ENCODE measurements at places on chromosomes 1 and 21.

DNA sequence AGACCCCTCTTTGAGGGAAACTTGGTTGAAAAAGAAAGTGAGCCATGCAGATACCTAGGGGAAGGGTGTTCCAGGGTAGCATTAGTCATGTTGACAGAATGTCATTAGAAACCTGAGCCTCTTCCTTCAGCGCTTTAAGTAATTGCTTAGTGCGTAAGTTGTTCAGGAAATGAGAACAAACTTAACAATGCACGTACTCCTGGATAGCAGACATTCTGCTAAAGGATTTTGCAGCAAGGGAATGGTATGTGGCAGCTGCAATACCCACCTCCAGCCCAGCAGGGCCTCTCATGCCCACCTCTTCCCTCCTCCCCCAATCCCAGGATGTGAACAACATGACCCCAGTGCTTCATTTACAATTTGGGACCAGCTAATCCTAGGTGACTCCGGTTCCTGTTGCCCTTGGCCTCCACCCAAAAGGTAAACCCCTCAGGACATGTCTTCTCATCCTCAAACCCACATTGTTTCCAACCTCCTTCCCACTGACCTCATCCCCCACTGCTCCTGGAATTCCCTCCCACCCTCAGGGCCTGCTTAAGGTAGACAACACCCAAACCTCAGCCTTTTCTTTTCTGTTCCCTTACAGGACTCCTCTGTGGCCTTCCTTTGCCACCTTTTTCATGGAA lies 98.0 kb upstream of the BCAR3 start:
- DNase-seq = no peak

- DNase-seq = peak; percentile 18
Observed at GRCh38 chr1:87151500-87152421, 176.9 kb upstream of the LMO4 start.

DNA sequence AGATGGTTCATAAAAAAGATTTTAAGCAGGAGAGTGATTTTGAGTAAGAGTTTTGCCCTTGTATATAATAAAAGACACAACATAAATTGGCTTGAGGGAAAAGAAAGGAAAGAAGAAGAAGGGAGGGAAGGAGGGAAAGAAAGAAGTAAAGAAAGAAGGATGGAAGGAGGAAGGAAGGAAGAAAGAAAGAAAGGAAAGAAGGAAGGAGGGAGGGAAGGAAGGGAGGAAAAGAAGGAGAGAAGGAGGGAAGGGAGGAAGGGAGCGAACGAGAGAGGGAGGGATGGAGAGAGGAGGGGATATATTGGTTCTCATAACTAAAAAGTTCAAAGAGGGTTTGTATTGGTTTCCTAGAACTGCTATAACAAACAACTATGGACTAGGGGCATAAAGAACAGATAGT lies 62.2 kb upstream of the PAX7 start:
- DNase-seq = no peak

DNA sequence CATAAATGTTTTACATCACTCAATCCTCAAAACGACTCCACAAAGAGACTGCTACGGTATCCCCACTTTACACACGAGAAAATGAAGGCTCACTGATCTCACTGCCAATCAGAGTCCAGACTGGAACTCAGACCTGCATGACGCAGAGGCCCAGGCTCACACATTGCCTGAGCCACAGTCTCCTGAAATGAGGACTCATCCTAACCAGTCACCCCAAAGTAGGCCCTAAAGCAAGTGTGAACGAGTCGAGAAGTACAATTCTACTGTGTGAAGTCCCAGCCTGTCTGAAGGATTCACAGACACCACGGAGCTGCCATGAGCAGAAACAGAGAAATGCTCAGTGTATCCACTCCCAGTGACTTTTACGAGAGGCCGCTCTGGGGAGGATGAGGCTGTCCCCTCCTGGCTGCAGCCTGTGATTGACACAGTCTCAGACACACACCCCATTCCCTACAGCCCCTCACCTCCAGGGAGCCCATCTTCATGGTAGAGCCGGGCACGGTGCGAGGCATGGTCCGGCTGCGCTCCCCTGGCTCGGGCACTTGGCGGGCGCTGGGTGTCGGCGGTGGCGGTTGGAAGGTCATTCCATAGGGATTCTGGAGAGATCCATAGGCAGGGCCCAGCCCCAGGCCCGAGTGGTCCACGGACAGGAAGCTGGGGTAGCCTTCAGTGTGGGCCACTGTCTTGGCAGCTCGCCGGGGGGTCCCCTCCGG lies 26.7 kb upstream of the COL16A1 start:
- DNase-seq = no peak

DNA sequence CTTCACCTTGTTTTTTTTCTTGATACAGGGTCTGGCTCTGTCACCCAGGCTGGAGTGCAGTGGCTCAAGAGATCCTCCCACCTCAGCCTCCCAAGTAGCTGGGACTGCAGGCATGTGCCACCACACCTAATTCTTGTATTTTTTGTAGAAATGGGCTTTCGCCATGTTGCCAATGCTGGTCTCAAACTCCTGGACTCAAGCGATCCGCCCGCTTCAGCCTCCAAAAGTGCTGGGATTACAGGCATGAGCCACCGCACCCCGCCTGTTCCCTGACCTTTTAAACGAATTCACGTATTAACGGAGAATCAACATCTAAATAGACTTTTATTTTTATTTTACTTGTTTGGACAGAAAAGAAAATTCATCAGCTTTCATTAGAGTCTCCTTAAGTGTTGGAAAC lies 104.8 kb downstream of the PGBD5 start:
- DNase-seq = no peak

DNA sequence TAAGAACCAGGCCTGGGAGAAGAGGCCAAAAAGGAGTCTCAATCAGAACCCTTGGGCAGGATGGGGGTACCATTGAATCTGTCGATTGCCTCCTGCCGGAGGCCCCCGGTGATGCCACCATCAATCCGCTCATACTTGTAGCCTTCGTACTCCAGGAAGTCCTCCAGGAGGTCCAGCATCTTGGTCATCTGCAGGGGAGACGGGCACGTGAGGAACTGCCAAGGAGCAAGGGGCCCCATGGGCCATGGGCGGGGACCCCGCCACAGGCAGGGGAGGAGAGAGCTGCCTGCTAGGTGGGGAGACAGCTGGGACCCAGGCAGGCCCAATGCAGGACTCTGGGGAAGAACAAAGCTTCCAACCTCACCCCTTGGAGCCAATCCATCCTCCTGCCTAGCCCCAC lies 48.6 kb downstream of the CHD5 start:
- no peak for DNase-seq

DNA sequence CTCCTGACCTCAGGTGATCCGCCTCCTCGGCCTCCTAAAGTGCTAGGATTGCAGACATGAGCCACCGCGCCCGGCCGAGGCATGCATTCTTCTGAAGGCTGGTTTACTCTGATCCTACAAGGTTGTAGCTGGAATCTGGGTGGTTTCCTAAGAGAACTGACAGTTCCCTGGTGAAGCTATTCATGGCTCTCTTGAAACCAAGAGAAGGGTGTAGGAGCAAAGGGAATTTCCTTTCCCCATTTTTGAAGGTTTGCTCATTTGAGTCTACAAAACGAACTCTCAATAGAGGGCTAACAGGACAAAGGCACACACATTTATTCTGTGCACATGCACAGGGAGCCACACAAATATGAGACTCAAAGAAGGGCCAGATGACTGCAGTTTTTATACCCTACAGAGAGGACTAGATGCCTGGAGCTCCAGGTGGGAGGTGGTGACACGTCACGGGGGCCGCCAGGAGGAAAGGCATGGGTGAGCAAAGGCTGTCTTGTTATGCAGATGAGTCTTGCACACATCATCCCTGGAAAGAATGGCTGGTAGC lies 49.5 kb upstream of the ERRFI1 start:
- no peak for DNase-seq

DNA sequence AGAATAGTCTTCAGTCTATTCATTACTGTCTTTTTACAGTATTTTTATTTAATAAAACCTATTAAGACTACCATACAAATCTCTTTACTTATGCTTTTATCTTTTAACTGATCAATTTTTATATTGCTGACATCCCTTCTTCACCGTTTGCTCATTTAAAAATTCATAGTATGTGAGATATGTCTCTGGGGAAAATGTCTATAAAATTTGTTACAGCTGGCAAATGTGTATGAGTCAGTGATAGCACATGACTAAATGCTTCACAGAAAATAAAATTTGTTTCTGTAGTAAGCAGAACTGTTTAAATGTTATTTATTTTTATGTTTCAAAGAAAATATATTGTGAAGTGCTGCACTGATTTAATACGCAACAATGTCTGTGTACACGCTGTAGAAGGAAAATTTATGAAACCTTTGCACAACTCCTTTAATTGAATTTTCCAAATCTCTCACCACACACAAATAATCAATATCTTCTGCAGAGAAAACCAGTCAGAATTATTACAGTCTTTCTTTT lies 74.2 kb downstream of the ITGB3BP start:
- DNase-seq = no peak

DNA sequence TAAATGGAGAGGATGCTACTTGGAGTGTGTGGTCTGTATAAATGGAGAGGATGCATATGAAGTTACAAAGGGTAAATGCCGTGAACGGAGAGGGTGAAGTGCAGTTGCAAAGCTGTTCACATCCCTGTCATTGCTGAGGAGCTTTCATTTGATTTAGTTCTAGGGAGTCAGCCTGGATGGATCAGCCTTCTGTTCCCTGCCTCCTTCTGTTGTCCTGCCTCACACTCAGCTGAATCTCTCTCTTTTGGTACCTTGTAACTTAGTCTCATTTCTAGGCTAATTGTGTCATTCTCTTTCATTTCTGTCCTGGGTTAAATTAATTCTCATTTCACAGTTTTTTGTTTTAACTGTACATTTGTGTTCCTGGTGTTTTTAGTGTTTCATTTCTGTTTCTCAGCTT lies 133.2 kb upstream of the COL6A1 start:
- no peak for DNase-seq

- no peak for DNase-seq
Observed at GRCh38 chr1:112579801-112580510, 39.0 kb downstream of the ST7L start.

DNA sequence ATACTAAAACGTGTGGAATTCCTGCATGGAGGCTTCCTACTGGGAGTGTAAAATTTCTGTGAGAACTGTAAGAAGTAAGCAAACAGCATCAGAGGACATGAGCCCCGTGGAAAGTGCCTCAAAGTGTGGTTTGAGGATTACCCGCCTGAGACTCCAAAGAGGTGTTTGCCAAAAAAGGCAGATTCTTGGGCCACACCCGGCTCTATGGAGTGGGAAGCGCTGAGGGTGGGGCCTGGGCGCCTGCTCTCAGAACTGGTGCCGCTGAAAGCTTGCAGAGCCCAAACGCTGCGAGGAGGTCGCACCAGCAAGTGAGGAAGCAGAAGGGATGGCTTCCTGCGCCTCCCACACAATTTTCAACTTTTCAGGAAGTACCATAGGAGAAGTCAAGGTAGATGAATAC lies 43.0 kb upstream of the PSEN2 start:
- no peak for DNase-seq

- no peak for DNase-seq
Observed at GRCh38 chr1:208654241-208654640, 410.1 kb upstream of the PLXNA2 start.

- no peak for DNase-seq
Observed at GRCh38 chr1:177306981-177307380, 136.2 kb downstream of the BRINP2 start.

- peak; percentile 68 for DNase-seq
Observed at GRCh38 chr1:27296773-27297291, 25.1 kb upstream of the TMEM222 start.

- DNase-seq = no peak
Observed at GRCh38 chr1:6988796-6989195, 203.5 kb downstream of the CAMTA1 start.

DNA sequence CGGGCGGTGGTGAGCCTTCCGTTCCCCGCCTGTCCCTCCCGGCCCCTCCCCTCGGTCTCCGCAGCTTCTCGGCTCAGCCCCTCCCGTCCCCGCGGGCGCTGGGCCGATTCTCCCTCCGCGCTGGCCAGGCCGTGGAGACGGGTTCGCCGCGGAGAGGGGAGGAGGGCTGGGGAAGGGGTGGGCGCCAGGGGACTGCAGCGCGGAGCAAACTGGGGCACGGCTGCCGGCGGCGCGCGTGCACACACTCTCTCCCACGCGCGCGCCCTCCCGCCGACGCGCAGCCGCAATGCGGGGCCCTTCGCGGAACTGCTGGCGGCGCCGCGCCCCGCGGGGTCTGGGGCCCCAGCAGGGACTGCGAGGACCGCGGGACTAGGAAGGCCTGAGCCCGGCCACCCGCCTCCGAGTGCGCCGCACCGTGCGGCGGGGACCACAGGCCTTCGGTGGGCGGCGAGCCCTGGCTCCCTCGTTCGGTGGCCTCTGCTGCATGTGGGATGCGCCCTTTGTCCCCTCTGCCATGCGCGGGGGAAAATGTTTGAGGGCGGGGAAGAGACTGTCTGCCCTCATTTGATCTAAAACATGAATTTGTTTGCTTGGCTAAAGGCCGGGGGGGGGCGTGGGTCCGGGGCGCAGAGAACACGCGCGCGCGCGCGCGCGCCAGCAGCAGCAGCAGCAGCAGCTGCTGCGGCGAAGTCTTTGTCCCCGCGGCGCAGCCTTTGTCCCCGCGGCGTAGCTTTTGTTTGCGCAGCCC lies 90.7 kb upstream of the VAMP3 start:
- DNase-seq = no peak

DNA sequence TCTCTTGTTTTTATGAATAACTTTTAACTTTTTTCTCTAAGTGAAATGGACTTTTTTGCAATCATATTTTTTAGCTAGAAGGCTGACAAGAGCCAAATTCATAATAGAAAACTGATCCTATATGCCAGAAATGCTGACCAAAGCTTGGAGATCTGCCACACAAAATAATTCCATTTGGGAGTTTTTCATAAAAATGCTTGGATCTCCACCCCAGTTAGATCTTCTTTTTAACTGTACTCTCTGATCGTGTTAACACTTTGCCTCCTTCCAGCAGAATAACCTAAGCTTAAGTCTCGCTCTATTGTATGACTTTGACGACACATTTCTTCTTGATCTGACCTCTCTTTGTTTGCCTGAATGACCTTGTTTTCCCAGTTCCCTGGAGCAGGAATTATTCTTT lies 16.8 kb downstream of the FLG2 start:
- no peak for DNase-seq

GRCh38 chr1:25619101-25619890 lies 2.7 kb downstream of the MAN1C1 start:
- no peak for DNase-seq

GRCh38 chr1:36322041-36322785 lies 1.2 kb downstream of the EVA1B start:
- DNase-seq = no peak

DNA sequence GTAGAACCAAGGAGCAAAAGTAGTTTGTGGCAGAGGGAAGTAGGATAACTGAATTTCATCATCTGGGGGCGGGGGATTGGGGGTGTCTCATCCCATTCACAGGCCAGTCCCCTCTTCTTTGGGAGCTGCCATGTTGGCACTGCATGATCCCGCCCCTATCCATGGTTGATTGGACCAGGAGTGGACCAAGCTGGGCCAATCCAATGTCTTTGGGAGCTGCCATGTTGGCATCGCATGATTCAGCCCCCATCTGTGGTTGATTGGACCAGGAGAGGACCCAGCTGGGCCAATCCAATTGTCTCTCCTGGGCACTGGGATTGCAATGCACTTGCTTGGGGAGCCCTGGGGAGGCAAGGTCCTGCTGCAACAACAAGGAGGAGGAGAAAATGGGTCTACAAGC lies 12.3 kb upstream of the ALPL start:
- no peak for DNase-seq

GRCh38 chr1:218200979-218201378 lies 84.1 kb upstream of the RRP15 start:
- no peak for DNase-seq

Data from stimulated activated CD4-positive, alpha-beta T cell treated with anti-CD3 and anti-CD28 coated beads, TNF-alpha, amount 100 ng/mL, for 1 hour (primary cell).